NCI-H1694 (cell line): ENCODE measurements at places on chromosomes 12 and 14.
A peak's percentile ranks its signal among the peaks of the same experiment; 100 is the strongest.

DNA sequence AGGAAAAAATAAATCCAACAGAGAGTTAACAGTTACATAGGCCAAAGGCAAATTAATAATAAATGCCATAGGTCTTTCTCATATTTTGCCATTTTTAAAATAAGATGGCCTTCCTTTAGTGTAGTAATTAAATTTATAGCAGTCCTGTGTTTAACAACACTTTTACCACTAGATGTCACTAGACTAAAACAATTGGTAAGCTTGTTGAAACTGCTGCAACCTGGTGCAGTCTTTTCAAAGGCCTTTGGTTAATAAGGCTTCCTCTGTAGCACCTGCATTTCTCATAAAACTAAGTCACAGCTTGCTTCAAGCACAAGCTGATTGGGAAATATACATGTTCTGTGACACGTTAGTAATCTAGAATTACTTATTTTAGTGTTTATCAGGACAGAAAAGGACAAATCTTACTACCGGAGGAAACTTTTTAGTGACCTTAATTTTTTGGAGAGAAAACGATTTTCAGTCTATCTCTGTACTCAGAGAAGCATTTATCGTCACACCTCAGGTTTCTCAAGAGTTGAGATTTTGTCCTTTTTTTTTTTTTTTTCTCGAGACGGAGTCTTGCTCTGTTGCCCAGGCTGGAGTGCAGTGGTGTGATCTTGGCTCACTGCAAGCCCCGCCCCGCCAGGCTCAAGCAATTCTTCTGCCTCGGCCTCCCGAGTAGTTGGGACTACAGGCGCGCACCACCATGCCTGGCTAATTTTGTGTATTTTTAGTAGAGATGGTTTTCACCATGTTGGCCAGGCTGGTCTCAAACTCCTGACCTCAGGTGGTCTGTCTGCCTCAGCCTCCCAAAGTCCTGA, 20.0 kb downstream of the BORCS5 start:
- peak; percentile 91 for DNase-seq

GRCh38 chr12:49669796-49670195, 37.4 kb downstream of the FMNL3 start:
- no peak for DNase-seq

- DNase-seq: peak; percentile 7
Observed at GRCh38 chr12:63846238-63846967, 1.9 kb downstream of the SRGAP1 start.

DNA sequence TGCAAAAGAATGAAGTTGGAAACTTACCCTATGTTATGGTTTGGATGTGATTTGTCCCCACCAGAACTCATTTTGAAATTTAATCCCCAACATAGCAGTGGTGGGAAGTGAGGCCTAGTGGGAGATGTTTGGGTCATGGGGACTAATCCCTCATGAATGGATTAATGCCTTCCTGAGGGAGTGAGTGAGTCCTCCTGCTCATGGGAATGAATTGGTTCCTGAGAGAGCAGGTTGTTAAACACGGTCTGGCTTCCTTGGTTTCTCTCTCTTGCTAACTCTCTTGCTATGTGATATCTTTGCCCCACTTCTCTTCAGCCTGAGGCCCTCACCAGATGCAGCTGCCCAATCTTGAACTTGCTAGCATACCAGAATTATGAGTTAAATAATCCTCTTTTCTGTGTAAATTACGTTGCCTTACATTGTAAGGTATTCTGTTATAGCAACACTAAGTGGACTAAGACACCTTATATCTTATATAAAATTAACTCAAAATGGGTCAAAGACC, 22.2 kb upstream of the CCDC91 start:
- DNase-seq: no peak

- no peak for DNase-seq
Observed at GRCh38 chr14:51954657-51955056, 34.7 kb upstream of the RTRAF start.

DNA sequence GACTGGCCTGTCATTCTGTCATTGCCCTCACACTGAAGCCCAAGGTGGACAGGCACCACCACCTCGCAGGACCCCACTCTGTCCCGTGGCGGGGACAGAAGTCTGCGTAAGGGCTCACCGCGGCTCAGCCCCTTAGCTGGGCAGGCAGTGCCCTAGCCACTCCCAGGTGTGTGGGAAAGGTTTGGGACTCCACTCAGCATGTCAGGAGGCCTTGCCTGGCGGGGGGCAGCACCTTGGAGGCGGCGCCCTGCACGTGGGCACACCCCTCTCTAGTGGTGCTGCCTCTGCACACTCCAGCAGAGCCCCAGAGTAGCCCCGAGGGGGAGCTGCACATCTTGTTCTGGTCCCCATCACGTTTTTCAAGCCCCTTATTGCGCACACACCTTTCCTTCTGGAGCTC, 35.6 kb downstream of the FIGNL2 start:
- DNase-seq: no peak

DNA sequence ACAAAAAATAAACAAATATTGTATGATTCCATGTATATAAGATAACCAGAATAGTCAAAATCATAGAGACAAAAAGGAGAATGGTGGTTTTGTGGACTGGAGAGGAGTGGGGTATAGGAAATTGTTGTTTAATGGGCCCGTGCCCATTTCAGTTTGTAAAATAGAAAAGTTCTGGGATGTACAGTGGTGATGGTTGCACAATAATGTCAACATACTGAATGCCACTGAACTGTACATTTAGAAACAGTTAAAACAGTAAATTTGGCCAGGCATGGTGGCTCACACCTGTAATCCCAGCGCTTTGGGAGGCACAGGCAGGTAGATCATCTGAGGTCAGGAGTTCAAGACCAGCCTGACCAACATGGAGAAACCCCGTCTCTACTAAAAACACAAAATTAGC, 40.1 kb downstream of the NUMB start:
- no peak for DNase-seq

DNA sequence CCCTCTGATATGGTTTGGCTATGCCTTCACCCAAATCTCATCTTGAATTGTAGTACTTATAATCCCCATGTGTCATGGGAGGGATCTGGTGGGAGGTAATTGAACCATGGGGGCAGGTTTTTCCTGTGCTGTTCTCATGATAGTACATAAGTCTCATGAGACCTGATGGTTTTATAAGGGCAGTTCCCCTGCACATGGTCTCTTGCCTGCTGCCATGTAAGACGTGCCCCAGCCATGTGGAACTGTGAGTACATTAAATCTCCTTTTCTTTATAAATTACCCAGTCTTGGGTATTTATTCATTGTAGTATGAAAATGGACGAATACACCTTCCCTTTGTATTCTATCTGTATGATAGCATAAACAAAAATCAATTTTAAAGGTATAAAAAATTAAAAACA, 333.4 kb upstream of the FBXO33 start:
- DNase-seq: no peak

GRCh38 chr12:94628819-94629472, 21.4 kb downstream of the TMCC3 start:
- no peak for DNase-seq

DNA sequence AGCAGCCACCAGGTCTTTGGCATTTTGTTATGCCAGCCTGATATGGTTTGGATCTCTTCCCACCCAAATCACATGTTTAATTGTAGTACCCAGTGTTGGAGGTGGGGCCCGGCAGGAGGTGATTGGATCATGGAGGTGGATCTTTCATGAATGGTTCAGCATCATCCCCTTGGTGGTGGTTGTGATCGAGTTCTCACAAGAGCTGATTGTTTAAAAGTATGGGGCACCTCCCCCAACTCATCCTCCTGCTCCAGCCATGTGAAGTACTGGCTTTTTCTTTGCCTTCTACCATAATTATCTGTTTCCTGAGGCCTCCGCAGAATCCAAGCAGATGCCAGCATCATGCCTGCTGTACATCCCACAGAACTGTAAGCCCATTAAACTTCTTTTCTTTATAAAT, 12.8 kb upstream of the PRKD1 start:
- no peak for DNase-seq

DNA sequence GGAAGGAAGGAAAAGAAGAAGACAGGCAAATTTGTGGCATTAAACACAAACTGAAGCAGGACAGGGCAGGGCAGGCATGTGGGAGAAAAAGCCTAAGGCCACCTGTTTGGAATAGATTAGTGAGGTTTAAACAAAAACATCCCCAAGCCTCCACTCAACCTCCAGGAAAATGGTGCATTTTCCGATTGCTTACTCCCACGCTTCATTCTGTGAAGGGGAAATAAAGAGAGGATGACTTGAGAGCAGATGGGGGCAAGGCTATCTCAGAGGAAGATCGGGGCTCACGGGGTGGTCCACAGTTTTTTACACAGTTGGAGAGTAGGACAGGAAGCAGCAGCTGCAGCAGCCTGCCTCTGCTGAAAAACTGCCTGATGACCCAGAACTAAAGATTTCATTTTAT, 250.9 kb downstream of the DUSP6 start:
- DNase-seq: no peak

DNA sequence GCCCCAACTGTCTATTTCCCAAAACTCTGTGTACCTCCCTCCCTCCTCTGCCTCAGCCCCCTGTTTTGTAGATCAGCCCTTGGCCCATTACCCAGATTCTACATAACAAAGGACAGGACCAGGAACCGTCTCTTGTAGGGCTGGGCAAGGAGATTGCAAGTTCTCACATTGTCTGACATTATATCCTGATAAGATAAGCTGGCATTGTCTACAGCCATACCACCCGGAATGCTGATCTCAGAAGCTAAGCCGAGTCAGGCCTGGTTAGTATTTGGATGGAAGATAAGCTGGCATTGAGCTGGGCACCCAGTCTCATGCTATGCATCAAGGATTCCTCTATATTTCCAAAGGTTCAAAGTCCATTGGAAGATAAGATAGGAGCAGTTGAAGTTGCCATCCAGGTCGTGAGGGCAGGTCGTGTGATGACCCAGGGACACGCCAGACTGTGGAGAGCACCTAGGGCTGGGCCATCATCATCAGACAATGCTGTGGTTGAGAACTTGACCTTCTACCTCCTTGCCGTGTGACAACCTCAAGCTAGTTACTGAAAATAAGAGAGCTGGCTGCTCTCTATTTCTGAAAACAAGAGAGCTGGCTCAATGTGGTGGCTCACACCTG, 29.5 kb downstream of the PHETA1 start:
- no peak for DNase-seq

GRCh38 chr14:36294543-36294942, 25.9 kb downstream of the MBIP start:
- no peak for DNase-seq

- no peak for DNase-seq
Observed at GRCh38 chr14:98932431-98933325, 339.3 kb downstream of the BCL11B start.

DNA sequence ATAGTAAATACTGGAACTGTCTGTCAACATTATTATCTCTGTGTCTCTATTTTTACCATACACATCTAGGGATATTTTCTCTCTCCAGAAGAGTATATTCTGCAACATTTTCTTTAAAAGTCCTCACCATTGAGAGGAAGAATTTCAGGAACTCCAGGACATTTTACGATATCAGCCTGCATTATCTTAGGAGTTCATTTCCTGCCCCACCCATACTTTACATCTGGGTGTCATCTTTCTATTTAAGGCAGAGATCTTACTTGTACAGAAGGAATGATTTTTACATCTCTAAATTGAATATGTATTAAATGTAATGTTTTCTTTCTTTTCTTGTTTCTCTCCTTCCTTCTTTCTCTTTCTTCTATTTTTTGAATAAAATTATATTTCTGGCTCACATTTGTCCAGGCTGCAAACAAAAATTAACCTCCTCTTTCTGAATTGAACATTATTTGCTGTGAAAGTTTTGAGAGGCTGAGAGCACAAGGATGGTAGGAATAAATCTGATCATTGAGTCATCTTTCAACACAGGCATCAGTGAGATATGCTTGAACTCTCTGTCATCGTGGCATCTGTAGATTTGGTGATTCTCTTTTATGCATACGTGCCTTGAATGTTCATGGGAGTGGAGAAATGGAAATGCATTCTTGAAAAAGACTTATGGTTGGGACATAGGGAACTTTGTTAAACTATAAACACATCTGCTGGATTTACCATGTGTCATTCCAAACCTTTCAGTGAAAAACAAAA, 753.6 kb downstream of the SLC16A7 start:
- DNase-seq: no peak

DNA sequence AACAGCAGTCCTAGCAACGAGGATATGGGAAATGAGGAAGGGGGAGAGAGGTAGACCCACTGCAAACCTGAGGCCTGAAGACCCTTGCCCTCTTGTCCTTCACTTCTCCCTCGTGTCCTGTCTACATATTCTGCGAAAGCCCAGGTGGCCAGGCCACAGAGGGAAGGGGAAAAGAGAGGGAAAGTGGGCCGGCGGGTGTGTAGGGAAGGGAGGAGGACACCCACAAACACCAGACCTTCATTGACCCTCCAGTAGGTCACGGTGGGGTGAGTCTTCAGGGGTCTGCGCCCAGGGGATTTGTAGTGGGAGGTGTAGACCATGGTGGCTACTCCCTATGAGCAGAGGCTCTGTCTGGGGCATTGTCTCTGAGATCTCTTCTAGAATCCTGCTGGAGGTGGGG, 3.8 kb downstream of the FAIM2 start:
- DNase-seq: no peak

DNA sequence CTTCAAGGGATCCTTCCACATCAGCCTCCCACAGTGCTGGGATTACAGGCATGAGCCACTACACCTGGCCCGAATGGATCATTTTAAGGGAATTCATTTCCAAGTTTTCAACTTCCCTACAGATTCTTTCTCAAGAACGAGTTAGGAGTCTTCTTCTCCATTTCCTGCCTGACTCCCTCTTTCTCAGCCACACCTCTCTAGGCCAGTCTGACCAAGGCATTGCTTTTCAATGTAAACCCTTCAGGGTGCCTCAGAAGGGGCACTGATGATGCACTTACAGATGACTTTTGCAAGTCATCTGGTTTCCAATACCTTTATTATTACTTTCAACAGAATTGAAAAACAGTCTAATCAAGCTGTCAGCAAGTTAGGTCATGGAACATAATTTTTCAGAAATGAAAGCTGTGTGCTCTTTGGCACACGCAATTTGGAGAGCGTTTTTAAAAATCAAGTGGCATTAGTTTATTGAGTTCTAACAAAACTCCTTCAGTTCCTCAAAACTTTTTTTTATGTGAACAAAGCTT, 47.2 kb downstream of the SVOP start:
- no peak for DNase-seq

DNA sequence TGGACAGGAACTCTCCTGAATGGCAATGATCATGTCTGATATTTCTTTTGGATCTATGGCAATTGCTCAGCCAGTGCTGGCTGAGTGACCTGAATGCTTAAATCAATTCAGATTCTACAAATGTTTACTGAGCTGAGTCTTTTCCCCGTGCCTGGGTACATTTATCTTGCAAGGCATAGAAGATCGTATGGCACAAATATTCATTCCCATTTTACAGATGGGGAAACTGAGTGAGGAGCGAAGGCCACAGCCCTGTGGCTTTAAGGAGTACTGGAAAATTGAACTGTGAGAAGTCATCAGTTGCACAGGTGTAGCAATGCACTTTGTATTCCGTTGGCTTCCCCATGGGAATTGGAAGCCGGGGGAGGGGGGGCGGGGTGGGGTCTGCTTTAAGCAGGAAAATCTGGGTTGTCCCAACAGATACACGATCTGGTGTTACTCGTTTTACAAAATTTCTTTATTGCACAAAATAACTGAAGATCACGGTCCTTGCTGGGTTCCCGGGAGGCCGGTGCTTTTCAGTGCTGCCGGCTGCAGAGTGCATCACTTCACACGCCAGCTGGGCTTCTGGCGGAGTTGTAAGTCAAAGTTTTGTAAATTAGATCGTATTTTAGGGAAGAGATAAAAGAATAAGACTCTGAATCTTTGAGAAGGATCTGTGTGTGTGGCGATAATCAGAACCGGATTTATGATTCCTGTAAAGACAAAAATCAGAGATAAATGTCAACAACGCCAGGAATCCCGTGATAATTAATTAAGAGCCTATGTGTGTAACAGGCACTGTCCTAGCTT, 75.0 kb upstream of the MAP1LC3B2 start:
- DNase-seq: no peak

- no peak for DNase-seq
Observed at GRCh38 chr14:92458136-92459029, 55.2 kb upstream of the RIN3 start.

GRCh38 chr12:125114365-125115141, 49.3 kb downstream of the AACS start:
- DNase-seq: no peak
